Left lung (tissue), 14 donors: ENCODE measurements at places on chromosomes 1 and 21.

- no peak for DNase-seq
Measured at GRCh38 chr1:76503100-76503499, 364.2 kb upstream of the ST6GALNAC5 start.

DNA sequence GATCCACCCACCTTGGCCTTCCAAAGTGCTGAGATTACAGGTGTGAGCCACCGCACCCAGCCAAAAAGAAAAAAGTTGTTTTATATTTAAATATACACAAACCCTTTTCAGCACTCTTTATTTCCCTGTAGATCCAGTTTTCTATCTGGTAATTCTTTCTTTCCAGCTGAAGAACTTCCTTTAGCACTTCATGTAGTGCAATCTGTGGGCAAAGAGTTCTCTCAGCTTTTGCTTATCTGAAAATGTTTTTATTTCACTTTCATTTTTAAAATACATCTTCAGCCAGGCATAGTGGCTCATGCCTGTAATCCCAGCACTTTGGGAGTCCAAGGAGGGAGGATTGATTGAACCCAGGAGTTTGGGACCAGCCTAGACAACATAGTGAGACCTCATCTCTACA is 28.5 kb upstream of the HYI start:
- no peak for DNase-seq

- no peak for DNase-seq
Measured at GRCh38 chr1:164446020-164446419, 113.0 kb upstream of the PBX1 start.

DNA sequence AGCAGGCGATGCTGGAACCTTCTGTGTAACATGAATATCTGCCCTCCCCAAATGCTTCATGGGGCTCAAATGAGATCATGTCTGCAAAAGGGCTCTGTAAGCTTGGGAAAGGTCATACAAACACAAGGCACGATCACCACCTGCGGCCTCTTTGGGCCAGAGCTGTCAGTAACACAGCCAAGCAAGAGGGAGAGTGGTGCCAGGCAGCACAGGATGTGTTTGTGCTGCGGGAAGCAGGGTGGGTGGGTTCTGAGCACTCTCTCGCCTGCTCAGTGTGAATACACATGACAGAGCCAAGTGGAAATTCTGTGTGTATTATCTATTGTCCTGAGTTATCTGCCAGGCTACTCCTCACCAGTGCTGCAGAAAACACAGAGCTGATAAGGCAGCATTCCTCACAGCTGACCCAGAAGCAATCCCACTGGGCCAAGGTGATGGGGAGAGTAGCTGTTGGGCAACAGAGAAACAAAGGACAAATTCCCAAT is 101.2 kb downstream of the LAMC2 start:
- DNase-seq, result no peak

DNA sequence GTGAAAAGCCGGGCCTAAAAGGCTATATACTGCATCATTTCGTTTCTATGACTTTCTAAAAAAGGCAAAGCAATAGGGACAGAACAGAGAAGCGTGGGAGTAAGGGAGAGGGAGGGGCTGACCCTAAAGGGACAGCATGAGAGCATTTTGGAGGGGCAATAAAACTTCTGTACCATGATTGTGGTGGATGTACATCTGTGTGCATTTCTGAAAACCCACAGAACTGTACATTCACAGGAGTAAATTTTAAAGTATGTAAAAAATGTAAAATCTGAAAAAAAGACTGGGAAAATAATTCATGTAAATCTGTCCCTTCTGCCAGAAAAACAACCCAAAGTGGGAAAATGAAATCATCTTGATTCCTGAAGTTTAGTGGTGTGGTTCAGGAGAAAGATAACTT is 235.4 kb downstream of the CENPF start:
- DNase-seq, result no peak

DNA sequence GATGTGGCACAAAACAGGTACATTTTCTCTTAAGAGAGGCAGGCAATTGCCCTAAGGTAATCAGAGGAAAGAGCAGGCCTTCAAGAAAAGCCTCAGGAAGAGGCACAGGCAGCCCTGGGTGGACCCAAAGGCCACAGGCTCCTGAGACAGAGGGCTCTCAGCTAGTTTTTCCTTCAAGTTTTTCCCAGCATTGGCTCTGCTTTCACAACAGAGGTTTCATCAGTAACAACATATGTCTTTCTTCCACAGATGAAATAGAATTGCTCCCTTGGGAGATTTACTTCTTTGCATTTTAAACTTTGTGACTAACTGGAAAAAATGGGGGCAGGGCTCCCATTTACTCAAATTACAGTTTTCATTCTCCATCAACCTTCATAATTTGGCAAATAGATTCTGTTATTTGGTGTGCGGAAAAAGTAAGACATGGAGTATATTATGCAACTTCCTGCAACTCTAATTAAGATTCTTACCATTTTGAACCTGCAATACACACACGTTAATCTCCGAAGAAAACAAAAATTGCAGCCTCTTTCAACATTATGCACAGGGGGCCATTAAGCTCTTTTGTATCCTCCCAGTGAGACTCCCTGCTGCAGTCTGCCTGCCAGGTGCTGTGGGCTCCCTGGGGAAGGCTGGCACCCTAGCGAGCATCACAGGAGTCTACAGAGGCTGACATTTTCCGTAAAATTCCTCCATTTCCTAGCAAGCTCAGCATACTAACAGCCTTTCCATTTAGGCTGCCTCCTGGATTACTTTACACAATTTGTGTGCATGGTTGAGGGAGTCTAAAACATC is 282.3 kb downstream of the USH2A start:
- DNase-seq, result no peak

DNA sequence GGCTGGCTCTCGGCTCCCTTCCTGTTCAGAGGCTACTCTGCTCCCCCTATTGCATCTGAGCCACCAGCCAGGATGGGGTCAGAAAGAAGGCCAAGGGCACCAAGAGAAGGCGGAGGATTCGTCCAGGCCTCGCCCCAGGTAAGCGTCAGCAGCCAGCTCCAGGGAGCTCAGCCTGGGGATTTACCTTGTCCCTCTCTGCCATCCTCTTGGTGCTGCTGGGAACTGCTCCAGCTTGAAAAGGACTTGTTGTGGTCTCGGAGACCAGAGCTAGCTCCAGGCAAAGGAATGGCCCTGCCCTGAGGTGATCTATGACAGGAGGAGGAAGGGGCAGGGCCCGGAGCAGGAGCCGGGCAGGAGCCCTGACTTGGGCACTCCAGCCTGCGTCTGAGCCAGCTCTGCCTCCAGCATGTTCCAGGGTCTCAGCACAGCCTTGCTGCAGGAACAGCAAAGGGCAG is 113.7 kb upstream of the IFFO2 start:
- DNase-seq, result no peak

GRCh38 chr1:203028067-203028783 is 1.9 kb downstream of the PPFIA4 start:
- no peak for DNase-seq

- DNase-seq, result no peak
Measured at GRCh38 chr1:234660536-234661316, 50.7 kb upstream of the IRF2BP2 start.

- no peak for DNase-seq
Measured at GRCh38 chr1:119324198-119324597, 44.4 kb upstream of the HAO2 start.

- no peak for DNase-seq
Measured at GRCh38 chr1:36128126-36128904, 3.3 kb upstream of the COL8A2 start.

- DNase-seq, result no peak
Measured at GRCh38 chr1:32983020-32983419, 18.4 kb upstream of the RNF19B start.

GRCh38 chr1:67560580-67561255 is 124.3 kb upstream of the GADD45A start:
- DNase-seq, result no peak

GRCh38 chr1:3555131-3555920 is 56.0 kb downstream of the MEGF6 start:
- DNase-seq, result no peak

DNA sequence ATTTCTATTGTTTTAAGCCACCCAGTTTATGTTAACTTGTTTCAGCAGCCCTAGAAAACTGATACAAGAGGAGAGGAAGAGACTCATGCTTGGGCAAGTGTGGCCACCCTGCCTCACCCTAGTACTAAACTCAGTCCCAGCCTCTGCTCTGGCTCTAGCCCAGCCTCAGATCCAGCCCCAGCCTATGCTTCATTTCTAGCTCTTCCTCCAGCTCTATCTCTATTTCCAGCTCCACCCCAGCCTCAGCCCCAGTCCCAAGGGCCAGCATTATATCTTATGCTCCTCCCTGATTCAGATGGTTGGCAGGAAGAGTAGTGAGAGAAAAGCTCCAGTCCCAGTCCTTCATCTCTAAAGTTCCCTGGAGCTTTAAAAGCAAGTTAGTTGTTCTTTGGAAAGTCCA is 535.5 kb downstream of the PTPRC start:
- DNase-seq, result no peak

DNA sequence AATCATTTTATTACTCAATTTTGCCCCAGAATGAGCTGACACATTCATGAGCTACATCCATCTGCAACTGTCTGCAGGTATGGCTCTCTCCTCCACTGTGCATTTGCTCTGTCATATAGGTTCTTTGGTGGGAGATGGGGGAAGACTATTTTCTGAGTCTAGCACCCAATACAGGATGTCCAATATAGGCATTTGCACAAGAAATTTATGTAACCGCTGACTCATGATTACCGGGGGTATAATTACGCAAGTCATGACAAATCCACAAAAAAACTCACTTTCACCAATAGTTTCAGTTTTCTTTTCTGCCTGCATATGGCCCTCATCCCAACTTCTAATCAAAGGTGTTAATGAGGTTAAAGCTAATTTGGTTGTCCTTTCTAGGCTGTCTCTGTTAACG is 17.5 kb upstream of the VSIG8 start:
- DNase-seq, result no peak

- DNase-seq, result peak; percentile 72
Measured at GRCh38 chr1:200670242-200671118, 773 bp upstream of the DDX59 start.

GRCh38 chr1:226656601-226657277 is 82.3 kb downstream of the ITPKB start:
- DNase-seq, result no peak

DNA sequence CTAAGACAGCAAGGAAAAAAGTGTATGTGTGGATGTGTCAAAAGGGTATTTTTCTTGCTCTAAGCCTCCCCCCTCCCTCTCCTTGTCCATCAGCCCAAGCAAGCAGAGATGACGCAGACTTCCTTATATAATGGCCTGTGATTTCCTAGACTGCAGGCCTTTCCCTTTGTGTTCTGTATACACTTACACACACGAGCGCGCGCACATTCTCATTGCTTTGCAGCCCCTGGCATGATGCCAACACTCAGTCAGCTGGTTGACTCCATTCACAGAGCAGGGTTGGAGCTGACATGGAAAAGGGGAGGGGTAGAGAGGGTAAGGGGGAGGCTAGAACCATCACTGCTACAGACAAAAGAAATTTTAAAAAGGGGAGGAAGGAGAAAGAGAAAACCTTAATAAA is 41.8 kb downstream of the GATAD2B start:
- peak; percentile 97 for DNase-seq

DNA sequence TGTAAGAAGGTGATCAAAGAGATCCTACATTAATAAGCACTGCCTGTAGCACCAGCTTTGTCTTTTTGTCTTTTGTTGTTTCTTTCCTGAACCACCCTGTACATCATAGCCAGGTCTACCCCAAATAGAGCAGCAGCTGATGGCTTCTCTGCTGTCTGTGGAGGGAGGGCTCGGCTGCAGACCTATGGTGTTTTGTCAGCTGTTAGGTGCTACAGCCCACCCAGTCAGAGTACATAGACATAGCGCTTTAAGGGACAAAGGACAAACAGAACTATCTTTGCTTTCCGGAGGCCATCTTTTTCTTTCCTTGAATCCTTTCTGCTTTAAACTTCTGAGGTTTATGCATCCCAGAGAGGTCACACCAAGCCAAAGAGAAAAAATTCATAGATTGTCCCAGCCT is 258.1 kb downstream of the ZNF648 start:
- no peak for DNase-seq

DNA sequence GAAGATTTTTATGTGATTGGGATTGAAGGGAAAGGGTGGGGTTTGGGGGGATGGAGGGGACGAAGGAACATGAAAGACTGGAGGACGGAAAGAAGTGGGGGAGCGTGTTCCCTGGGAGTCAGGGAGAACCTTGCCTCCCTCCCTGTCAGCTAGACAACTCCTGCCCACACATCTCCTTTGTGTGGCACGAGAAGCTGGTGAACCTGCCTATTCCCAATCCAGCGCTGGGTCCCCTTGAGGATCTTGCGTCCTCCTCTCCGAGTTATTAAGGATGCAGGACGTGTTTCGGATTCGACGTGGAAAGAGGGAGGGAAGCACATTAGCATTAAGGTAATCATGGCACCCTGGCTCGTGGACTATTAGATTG is 1.4 kb downstream of the LRRC7 start:
- DNase-seq, result no peak

- peak; percentile 75 for DNase-seq
Measured at GRCh38 chr1:2099886-2100779, 49.9 kb downstream of the PRKCZ start.

GRCh38 chr1:38578271-38578951 is 281.2 kb downstream of the RRAGC start:
- DNase-seq, result no peak

- DNase-seq, result no peak
Measured at GRCh38 chr1:246971090-246971721, 36.7 kb downstream of the ZNF695 start.

- DNase-seq, result no peak
Measured at GRCh38 chr1:117633936-117634335, 28.1 kb downstream of the TENT5C start.

- peak; percentile 13 for DNase-seq
Measured at GRCh38 chr1:51690285-51690961, 73.5 kb downstream of the OSBPL9 start.

DNA sequence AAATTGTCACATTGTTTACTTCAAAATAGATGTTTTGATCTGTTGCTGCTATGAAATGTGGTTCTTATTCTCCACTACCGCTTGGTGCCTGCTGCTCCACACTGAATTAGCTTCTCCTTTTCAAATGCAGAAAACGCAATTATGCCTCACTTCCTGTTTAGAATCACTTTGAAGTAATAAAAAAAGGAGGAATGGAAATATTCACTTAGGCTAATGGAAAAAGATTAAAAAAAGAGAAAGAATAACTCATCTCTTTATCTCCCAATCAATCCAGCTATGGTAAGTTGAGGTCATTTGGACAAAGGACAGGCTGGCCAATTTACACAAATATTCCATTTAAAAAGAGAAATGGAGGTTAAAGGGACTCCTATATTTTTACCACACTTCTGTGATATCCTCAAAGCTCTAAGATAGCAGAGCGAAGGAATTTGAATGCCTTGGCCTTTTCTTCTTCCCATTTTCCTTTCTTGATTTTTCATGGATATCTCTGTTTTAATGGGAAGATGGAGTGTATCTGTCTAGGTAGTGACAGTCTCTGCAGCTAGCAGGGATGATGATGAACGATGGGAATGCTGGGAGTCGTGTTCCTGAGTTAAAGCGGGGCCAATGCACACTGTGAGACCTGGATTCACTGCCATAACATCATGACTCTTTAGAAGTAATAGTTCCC is 35.7 kb downstream of the RGS5 start:
- DNase-seq, result no peak

- DNase-seq, result no peak
Measured at GRCh38 chr1:226589008-226589733, 40.6 kb downstream of the STUM start.

DNA sequence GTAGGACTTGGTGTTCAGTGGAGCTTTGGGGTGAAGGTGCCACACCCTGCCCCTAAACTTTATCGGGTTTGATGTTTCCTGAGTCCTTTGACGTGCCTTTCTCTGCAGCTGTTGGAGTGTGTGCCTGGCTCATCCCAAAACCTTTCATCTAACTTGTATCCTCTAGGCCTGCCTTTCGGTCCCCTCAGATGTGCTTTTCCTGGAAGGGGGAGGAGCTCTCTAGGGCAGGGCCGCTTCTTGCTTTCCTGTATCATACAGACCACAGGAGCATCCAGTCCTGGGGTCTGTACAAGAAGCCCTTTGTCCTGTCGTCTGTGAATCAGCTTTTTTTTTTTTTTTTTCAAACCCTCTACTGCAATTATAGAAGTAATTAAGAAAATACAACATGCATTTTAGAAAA is 35.7 kb downstream of the PTGFRN start:
- no peak for DNase-seq
